ENCODE measurements at places on chromosomes 16 and 17.

GRCh38 chr16:26830428-26831127 lies 236.1 kb upstream of the C16orf82 start:
- no peak for DNase-seq

- DNase-seq: peak; percentile 69
These were observed 29.9 kb upstream of the ARL4D start for GRCh38 chr17:43368740-43369506.

DNA sequence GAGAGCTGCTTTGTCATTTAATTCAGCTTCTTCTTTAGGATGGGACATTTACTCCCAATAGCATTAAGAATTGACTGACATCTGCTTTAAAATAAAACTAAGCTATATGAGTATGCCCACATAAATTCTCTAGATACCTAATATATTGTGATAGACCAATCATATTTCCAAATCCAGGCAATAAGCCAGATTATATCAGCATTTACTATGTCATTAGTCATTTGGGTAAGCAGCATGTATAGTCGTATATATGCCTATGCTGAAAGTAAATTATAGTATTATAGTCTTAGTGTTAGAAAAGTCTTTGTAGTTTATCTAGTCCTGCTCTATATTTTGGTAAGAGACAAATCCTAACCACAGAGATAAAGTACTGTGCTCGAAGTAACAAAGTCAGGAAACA lies 958.1 kb downstream of the KCNJ2 start:
- DNase-seq: no peak

- DNase-seq: no peak
These were observed at the start of gene CIBAR2 for GRCh38 chr16:85112364-85112763. CIBAR2 (minus strand) TSS chr16:85112472; CDS start chr16:85112352, 120 bp downstream.

DNA sequence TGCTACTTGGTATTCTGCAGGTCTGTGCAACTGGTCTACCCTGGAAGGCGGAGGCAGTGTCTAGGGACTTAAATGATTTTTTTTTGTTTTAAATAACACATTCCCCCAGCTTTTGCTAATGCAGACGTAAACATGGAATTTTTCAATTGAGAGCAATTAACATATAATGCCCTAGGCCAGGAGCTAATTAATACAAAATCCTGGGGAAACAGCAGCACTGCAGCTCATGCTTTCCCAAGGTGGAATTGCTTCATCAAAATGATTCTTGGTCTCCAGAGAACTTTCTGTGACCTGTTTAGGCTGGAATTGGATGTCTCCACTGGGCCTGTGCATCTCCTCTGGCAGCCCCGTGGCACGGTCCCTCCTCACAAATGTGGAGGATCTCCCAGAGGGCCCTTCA lies 50.6 kb downstream of the SHISA9 start:
- no peak for DNase-seq

DNA sequence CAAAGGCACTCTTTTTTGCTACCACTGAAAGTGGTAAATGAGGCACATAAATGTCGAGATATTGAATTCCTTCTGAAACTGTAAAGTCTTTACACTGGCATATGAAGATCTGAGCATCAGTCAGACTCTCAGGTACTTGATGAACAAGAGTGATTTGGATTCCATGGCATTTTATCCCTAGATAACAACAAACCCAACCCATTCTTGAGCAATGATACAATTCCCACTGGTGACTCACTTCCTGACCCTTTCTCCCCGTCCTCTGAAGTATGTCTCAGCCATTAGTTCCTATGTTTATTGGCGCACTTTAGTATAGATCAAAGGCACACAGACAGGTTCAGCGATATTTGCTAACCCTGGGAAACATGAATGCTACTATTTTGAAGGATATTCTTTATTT lies 147.0 kb upstream of the RBFOX1 start:
- DNase-seq: no peak

DNA sequence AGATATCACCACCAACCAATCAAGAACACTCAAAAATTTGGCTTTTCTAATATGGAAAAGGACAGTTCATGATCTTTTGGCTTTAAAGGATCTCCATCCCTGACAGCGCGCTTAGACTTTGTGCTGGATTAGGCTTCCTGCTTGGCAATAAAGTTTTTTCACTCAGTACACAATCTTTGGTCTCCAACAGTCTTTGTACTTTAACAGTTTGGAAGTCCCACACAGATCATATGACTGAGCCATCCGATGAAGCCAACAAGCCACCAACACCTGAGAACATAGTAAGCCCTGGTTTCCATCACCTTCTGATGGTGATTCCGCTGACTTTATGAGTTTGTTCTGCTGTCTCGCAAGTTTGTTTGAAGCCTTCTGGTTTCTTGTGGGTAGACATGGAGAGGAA lies 34.3 kb downstream of the SMURF2 start:
- DNase-seq: no peak

- DNase-seq: no peak
These were observed 11.2 kb downstream of the SLC47A2 start for GRCh38 chr17:19705201-19705600.

DNA sequence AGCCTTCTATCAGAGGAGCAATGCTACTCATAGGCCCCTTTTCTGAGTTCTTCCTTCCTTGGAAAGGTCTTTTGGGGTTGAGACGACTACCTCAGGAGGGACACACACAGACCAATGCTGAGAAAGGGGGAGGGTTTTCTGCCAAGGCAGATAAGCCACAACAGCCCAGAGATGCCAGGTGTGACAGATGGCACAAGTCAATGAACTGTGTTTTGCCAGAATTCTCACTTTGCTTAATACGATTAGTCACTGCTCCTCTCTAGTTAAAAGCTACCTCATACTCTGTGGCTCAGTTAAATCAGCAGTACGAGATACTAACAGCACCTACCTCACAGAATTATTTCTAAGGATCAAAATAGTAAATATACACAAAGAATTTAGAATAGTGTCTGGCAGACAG lies 8.0 kb downstream of the BRD7 start:
- DNase-seq: no peak

DNA sequence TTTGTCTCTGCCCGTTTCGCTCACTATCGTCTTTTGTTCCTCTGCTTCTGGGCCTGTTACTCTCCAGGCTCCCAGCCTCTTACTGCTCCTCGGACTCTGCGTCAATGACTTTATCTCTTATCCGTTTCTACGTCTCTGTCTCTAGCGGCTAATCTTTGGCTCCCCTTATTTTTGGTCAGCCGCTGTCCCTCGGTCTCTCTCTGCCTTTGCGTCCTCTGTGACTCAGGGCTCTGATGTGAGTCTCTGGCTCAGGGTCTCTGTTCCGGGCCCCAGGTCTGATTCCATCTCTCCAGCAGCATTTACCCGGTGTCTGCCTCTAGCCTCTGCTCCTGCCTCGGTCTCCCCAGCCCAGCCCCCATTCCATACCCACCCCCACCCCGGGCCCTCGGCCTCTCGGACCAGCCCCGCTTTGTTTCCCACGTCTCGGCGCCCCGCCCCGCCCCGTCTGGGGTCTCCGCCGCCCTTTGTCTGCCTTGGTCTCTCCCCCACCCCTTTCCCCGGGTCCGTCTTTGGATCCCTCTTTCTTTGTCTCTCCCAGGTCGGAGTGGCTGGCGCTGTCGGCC lies 547 bp upstream of the ZNF48 start:
- DNase-seq: no peak

- DNase-seq: no peak
These were observed 6.9 kb downstream of the LMF1 start for GRCh38 chr16:963913-964312.

GRCh38 chr17:49497148-49498028 lies 2.3 kb downstream of the NGFR start:
- no peak for DNase-seq

DNA sequence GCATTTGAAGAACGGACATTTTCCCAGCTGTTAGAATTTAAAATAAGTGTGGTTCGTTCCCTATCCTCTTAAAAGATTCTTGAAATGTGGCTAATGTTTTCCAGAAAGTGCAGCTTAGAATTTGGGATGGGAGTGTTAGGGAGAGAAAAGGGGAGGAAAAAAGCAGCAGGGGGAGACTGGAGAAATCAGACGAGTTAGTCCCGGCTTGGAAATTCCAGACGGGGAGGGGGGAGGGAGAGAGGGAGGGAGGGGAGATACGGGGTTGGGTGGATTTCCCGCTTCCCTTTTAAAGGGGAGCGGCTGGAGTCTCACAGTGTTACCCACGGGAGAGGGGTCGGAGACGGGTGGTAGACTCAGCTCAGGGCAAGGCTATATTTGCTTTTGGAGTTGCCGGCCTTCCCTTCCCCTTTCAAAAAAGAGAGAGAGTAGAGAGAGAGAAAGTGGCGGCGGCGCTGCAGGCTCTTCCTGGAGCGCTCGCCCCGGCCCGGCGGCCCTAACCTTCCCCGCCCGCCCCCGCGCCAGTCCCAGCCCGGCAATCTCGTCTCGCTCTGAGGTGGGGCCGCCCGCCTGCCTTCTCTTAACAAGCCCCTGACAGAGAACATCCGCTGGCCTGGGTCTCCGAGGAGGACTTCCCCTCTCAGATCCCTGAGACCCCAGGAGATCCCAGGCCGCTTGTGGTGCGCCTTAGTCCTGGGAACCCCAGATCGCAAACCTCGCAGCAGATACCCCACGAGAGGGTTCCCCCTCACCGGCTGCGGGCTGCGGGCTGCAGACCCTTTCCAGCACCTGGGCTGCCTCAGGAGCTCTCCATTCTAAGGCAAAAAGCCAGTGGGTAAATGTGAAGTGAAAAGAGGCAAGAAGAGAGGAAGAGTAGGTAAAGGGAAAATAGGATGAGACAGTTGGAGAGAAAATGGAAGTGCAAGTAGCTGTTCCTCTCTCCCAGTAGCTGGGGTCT lies 6.6 kb downstream of the IGF2BP1 start:
- DNase-seq: no peak

DNA sequence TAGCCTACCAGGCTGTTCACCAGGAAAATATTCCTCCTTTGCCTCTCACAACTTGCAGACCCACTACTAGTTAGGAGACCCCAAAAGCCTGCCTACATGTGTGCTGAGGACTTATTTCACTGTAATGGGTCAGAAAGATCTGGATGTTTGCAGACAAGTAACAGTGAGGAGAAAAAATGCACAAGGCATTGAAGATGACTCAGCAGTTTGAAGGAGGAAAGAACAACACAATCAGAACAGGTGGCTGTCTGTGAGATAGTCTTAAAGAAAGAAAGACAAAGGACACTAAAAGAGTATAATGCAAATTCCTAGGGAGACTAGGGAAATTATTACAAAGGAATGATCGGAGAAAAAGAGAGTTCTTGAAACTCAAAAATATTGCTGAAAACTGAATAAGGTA lies 69.0 kb downstream of the ANKFN1 start:
- DNase-seq: no peak

- DNase-seq: no peak
These were observed at the start of gene B3GNT9 for GRCh38 chr16:67150833-67151396. B3GNT9 (minus strand) TSS chr16:67150998; CDS start chr16:67150485, 513 bp downstream.

DNA sequence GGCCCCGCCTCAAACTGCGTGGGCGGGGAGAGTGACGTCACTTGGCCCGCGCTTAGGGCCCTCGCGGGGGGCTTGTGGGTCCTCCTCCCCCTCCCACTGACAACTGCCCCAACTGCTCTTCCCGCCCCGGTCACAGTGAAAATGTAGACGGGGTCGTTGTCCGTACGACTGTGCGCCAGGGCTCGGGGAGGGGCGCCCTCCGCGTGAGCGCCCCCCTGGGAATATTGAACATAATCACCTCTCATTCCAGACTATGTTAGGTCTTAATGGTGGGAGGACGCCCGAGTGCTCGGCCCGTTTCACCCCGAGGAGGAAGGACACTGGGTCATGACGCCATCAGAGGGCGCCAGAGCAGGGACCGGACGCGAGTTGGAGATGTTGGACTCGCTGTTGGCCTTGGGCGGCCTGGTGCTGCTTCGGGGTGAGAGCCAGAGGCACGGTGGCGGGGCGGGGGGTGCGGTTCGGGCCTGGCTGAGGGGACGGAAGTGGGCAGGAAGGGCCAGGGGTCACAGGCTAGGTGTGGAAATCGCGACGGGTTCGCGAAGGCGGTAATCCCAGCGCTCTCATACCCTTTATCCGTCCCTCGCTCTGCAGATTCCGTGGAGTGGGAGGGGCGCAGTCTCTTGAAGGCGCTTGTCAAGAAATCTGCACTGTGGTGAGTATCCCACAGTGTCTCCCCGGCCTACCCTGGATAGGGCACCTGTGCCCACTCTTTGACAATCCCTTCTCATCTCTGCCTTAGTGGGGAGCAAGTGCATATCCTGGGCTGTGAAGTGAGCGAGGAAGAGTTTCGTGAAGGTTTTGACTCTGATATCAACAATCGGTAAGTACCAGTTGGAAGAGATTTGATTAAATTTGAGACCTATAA lies at the start of gene ELP5:
Gene ELP5, plus strand, starts transcription at position 40 of the 868 bp plus-strand sequence. Its CDS starts 336 bp downstream, at position 376.
- peak; percentile 87 for DNase-seq

DNA sequence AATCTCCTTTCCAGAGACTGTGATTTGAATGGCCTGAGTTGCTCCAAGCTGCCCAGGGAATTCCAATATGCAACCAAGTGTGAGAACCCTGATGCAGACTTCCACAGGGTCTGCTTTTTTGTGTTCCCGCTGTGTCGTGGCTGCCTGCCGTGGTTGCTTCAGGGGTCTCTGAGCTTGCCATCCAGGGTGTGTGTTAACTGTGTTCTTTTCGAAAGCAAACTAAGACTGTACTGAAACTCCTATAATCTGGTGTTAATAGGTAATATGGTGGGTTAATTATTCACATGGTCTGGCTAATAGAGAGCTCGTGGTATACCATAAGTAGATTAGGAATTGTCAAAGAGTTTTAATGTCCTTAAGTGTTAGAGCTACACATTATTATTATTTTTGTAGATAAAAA lies 20.7 kb downstream of the UBN1 start:
- no peak for DNase-seq

GRCh38 chr17:22171631-22172030 lies 479.3 kb downstream of the KCNJ18 start:
- no peak for DNase-seq

DNA sequence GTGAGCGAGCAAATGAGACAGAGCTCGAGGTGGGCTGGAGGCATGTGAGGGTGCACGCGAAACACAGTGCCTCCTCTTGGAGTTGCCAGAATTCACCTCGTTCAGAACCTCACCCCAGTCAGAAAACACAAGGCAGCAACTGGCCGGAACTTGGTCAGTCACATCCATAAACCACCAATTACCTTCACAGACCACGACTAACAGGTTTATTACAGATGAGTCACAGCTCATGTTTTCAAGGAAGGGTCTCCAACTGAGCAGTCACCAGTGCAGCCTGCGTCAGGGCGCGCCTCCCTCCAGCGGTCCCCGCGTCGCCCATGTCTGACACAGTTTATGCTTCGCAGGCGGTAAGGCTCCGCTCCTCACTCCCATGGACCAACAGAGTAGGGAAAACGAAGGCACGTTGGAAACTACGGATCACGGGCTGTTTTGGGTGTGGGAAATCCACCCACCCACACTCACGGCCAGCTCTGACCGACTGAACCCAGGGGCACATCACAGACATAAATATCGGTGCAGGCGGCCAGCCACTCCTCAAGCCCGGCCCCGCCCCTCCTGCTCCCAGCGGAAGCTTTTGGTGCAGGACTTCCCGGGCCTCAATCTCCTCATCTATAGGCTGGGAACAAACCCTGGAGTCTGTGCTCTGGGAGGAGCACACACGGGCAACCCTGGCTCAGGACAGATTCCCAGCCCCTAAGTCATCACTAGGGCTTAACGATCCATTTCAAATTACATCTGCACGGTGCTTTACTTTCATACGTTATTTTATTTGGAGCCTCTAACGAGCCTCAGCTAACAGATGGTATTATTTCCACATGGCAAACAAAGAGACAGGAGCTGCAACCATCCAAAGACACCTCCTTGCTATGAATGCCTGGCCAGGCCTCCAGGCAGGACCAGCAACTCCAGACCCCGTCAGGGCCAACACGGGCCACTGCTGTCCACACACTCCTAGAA lies 126.3 kb downstream of the ZNF778 start:
- DNase-seq: no peak

- no peak for DNase-seq
These were observed 23.0 kb downstream of the BMERB1 start for GRCh38 chr16:15457400-15457799.

Measured in activated CD4-positive, CD25-positive, alpha-beta regulatory T cell treated with anti-CD3 and anti-CD28 coated beads, Interleukin-2, amount 50 U/mL, for 72 hours (primary cell).